ENCODE measurements at places on chromosomes 2 and 18.

- DNase-seq = no peak
Measured at GRCh38 chr2:181575650-181576025, 81.3 kb downstream of the CERKL start.

GRCh38 chr2:234711308-234711707 is 214.4 kb upstream of the ARL4C start:
- no peak for DNase-seq

- DNase-seq = no peak
Measured at GRCh38 chr18:79108549-79109215, 39.5 kb downstream of the ATP9B start.

GRCh38 chr2:197513915-197514314 is 2.0 kb upstream of the MOB4 start:
- no peak for DNase-seq

DNA sequence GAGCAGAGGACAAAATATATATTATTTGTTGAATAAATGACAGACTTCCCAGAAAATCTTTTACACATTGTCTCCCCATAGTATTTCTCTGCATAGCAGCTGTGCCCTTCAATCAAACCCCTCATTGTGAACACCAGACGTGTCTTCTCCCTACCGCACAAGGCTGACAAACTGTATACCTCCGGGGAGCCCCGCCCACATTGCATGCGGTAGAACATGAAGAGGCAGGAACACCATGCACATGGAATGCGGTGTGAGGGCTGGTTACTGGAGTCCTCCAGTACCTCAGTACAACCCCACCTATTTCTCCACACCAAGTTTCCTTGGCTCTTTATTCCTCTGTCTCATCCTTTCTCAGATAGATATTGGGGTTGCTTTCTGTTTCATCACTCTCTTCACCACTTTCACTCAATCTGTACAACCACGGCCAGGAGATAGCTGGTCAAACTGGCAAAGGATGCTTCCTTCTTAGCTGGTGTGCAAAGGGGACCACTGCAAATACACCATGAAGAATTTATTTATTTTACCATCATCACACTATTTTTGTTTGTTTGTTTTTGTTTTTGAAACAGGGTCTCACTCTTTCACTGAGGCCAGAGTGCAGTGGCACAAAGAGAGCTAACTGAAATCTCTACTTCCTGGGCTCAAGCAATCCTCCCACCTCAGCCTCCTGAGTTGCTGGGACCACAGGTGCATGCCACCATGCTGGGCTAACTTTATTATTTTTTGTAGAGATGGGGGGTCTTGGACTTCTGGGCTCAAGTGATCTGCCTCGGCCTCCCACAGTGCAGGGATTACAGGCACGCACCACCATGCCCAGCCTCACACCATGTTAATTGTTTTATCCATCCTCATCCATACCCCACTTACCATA is 2.3 kb upstream of the NBAS start:
- no peak for DNase-seq

Data from stimulated activated CD8-positive, alpha-beta memory T cell treated with anti-CD3 and anti-CD28 coated beads, Interleukin-7, amount 100 ng/mL, for 4 hours (primary cell).